GOT3 (cell line): ENCODE measurements at places on chromosomes 5 and 9.
A peak's percentile ranks its signal among the peaks of the same experiment; 100 is the strongest.

GRCh38 chr5:79423296-79423695 is 90.6 kb downstream of the HOMER1 start:
- no peak for DNase-seq

DNA sequence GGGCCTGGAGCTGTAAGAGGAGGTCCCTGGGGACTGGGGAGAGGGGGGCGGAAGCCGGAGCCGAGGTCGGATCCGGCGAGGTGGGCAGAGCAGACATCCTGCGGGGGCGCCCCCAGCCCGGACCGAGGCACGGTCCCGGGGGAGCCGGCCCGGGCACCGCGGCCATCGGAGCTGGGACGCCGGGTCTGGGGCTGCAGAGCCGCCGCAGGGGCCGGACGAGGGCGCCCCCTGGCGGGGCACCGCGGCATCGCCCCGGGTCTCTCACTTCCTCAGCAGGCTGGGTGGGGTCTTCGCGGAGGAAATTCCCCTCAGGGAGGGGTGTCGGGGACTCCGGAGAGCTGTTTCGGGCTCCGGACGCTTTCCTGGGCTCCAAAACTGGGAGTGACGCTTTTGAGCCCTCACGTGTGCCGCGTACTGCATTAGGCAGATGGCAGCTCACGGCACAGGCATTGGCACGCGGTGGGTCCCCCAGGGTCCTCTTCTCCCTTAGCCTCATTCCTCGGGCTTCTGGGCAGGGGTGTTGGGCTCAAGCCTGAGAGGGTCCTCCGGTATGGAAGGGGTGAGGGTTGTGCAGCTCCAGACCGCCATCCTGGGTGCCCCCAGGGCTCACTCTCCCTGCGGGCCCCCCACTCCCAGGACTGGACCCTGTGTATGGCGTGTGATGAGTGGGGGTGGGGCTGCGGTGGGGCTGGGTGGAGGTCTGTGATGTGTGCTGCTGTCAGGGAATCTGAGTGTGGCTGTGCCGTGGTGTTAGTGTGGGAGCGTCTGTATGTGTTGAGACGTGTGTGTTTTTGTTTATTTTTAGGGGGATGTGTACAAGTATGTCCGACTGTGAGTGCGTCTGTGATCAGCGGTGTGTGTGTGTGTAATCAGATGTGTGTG is 29.6 kb downstream of the LHX2 start:
- no peak for DNase-seq

- no peak for DNase-seq
Measured at GRCh38 chr5:31153521-31153920, 40.0 kb upstream of the CDH6 start.

DNA sequence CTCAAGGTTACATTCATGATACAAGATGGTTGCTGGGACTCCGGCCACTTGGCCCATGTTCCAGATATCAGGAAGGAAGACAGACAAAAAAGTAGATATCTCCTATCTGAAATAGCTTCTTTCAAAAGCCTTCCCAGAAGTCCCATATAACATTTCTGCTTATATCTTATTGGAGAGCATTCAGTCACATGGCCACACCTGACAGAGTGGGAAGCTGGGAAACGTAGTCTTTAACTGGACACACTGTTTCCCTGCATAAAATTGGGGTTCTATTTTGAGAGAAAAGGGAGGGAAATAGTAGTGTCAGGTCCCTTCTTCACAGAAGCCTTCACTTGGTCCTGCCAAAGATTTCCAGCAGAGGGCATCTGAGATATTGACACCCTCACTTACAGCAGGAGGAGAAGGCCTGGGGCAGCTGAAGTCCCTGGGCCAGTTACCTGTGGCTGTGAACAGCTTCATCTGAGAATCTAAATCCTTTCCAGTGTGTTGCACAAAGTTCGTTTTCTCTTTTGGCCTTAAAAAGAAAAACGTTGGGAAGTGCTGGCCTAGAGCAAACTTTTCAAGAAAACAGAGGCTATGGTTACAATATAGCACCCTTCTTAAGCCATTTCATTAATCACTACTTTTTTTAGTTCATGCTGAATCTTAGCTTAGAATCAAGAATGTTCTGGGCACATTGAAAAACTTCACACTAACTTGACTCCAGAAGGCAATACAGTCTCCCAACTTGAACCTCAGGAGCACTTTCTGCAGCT is 33.5 kb downstream of the SPEF2 start:
- peak; percentile 4 for DNase-seq

DNA sequence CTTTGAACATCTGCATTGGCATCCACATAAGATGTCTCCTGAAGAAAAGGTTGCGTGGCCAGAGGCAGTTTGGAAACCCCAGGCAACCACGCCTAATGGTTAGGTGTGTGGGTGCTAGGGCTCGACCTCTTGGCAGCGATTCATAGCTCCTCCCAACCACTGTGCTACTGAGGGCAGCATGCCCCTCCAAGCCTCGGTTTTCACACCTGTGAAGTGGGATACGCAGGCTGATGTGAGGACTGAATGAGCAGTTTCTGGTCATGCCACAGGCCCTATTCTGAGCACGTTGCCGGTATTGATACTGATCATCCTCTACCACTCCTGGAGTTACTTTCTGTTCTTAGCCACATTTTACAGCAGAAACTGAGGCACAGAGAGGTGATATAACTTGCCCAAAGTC is 19.1 kb downstream of the NDST1 start:
- no peak for DNase-seq

DNA sequence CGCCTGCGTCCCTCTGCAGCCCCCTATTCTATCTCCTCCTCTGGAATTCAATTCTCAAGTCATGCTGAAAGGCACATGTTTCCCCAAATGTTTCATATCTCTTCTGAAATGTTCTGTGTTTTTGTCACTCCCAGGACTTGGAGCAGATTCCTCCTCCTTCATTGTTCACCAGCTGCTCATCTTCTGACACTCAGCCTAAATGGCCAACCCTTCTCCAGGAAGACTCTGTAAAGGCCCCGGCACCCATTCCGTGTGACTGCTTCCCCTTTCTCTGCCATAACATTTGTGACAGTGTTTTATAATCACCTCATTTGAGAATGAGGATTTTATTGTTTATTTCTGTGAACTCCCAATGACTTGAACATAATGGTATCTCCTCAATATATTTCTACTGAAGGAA is 170.8 kb upstream of the ADAMTS16 start:
- DNase-seq, result no peak

DNA sequence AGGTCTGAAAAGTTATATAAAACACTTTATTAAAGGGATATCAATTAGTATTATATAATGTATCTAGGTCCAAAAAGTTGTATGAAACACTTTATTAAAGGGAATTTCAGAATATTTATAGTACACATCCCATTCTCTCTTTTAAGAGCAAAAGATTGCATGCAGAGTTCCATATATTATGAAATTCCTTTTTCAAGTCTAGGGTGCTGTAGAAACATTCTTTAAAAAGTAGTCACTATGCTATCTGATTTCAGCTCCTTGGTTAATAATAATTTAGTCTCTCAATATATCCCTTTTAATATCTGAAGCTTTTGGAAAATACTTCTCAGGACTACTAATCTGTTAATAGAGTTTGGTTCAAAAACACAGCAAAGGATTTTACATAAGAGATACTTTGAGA is 1496.1 kb upstream of the C9orf72 start:
- no peak for DNase-seq

DNA sequence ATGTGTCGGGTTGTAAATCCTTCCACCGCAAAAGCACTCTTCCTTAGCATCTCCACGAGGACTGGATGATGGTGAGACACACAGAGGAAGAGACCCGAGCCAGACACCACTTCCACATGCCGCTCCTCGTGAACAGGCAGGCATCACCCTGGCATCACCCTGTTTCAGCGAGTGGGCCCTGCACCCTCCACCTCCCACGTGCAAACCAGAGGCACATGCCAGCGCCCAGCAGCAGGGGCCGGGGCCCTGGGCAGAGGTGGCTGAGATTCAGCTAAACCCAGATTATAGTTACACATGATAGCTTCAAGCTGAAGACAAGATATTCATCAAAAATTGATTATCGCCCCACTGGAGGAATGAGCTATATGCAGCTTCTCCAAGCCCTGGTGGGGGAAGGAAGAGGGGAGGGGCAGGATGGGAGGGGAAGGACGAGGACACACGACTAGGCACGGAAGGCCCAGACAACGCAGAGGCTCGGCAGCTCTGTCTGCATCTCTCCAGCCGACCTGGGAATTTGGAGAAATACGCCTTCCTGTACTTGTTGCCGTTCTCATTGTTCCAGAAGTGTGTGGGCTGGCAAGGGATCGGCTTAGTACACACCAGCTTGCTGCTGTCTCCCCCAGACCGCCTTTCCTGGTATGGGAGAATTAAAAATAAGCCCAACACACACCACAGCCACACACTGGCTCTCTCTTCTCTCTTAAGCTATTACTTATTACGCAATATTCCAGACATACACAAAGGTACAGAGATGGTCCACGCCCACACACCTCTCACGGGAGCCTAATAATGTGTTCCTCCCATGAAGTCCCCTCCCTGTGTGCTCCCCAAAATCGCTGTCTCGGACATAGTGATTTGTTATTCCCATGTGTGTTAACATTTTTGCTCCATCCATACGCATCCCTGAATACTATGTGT is 50.4 kb upstream of the ZNF354A start:
- no peak for DNase-seq

DNA sequence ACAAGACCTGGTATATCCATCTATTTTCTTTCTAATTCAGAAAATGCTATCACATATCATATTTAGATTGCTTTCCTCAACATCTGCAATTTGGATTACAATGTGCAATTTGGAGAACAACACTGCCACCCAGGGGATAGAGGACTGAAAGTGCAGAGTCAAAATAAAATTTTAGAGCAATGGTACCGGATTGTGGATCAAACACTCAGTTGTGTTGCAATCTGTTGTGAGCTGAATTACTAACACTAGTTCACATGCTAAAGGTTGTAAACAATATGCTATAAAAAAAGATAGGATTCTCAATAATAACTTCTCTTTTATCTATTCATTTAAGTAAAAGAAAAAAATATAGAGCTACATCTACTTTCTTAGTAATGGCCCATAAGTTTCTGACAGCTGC is 11.9 kb upstream of the SRFBP1 start:
- no peak for DNase-seq

DNA sequence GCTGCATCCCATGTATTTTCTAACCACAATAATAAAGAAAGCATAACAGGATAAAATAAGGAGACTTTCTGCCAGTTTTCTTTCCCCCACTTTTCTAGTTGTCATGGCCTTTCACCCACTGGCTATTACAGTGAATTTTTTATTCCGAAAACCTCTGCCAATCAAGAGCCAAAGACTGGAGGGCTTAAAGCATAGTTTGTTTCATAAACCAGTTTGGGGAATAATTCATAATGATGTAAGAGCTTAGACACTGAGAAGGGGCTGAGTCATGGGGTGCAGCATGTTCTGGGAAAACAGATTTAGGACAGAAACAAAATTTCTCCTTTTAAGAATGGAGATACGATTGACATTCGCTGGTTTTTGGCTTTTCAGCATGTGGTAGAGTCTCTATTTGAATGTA is 4.4 kb upstream of the GLIPR2 start:
- DNase-seq, result no peak

DNA sequence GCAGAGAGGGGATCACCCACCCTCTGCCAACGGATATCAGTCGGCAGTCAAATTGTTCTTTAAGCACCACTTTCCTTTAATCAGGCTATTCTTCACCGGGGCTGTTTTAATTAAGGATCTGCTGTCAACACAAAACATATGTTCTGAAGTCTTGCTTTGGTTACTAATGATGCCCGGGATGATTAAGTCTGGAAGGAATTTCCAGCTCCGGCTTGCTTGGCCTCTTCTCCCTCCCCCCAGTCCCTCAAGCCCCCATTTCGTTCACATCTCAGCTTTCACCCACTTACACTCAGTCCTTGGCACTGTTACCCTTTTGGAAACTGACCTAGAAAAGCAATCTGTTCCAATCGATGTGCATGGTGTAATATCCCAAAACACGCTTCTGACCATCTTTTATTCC is 74.7 kb downstream of the MSX2 start:
- DNase-seq, result no peak

DNA sequence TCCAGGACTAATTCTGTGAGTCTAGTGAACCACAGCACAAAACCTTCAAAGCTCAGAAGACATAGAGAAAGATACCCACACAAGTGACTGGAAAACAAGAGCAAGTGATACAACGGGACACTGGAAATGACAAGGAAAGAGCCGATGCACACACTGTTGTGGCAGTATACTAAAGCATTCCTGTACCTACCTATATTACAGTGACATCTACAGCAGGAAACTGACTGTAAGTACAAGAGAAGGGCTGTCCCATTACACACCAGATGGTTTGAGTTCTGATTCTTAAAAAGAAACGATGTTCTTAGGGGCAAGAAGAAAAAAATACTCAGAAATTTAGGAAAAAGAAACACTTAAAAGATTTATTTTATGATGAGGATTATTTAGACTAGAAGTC is 18.5 kb downstream of the TMEM245 start:
- no peak for DNase-seq
